ENCODE measurements at places on chromosomes 2 and 18.

- no peak for DNase-seq
Observed at GRCh38 chr2:220682616-220683015, 889.5 kb downstream of the EPHA4 start.

- DNase-seq, result no peak
Observed at GRCh38 chr2:2691419-2691818, 360.3 kb upstream of the MYT1L start.

DNA sequence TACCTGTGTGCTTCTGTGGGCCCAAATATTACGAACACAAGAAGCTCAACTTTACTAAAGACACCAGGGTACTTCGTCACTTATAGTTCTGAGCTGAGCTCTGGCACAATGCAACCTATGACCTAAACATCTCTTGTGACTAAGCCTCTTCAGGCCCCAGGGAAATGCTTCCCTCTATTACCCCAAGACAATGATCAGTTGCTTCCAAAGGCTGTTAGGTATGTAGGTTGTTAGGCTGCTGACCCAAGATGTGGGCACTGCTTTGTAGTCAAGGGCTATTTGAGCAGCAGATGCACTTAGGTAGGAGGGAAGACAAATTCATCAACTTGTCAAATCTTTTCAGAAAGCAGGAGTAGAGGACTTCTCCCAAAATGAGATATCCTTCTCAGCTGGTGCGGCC, 640.1 kb downstream of the EPHA4 start:
- no peak for DNase-seq

- no peak for DNase-seq
Observed at GRCh38 chr2:191851158-191851557, 4.3 kb upstream of the CAVIN2 start.

- no peak for DNase-seq
Observed at GRCh38 chr2:56034258-56034657, 110.7 kb upstream of the EFEMP1 start.

DNA sequence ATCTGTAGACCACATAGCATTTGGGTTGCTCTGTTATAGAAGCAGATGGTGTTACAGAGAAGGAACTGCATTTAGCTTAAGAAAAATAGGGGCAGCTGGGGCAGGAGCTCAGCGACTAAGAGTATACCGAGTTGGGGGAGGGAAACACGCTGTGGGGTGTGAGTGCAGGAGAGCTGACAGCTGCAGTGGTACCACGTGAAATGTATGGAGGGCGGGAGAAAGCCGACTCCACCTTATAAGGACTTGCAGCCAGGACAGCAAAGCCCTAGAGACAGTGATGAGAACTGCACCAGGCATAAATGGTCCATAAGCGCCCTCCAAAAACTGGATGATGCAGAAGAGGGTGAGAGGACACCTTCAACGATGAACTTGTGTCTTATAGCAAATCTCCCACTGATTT, 237.6 kb downstream of the PRKCE start:
- DNase-seq, result no peak

Measured in kidney epithelial cell (primary cell).